GM23248 (cell line): ENCODE measurements at places on chromosomes 1 and 21.
A peak's percentile ranks its signal among the peaks of the same experiment; 100 is the strongest.

DNA sequence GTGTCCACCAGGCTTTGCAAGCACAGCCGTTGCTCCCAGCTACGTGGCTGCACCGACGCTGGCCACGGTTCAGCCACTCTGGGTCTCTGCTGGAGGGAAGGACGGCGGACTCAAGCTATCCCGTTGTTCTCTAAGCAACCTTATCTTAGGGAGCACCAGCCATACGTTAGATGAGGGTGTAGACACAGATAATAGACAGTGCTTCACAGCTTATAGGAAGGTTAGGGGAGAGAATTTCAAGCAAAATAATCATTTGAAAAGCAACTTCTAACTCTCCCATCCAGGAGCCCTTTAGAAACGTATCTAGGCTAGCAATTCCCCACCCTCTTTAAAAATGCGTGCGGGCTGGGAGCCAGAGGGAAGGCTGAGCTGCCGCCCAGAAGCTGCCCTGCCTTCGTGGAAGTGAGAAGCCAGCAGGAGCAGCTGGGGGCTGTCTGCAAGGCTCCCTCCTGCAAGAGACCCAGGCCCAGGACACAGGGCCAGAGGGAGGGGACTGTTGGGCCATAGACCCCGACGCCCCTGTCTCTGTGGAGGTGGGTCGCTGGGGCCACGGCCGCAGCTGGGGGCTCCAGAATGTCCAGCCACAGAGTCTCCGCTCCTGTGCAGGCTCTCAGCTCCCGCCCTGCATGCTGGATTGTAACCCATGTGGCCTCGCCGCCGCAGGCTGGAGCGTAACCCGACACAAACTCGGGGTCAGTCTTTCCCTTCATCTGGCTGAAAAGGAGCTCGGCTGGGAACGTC lies 31.2 kb upstream of the COL6A2 start:
- peak; percentile 79 for DNase-seq

DNA sequence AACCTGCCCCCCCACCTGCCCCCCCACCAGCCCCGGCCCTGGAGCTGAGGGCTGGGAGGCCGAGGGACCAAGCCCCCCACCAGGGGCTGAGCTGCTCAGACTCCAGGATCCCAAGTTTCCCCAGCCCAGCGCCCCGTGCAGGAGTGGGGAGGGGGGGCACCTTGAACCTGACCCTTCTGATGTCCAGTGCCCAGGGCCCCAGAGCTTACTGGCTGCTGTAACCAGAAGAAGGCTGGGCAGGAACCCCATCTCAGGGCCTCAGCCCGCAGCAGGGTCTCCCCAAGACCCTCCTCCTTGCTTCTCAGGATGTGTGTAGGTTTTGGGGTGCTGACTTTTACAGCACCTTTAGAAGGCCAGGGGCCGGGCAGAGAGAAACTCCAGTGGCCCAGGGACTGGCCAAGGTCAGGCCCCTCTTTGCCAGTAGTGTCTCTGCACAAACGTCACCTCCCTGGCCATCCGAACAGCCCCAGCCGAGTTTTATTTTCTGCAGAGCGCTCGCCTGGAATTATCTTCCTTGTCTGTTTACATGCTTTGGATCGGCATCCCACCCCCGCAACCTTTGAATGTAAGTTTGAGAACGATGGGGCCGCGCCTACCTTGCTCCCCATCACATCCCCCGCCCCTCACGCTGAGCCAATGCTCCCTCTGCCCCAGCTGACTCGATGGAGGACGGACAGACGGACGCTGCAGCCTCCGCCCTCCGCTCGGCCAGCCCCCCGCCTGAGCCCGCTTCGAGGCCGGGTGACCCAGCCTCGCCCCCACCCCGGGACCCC lies 70.1 kb upstream of the CASZ1 start:
- DNase-seq, result peak; percentile 69

GRCh38 chr1:165882168-165882837 lies 54.9 kb downstream of the UCK2 start:
- DNase-seq, result no peak

DNA sequence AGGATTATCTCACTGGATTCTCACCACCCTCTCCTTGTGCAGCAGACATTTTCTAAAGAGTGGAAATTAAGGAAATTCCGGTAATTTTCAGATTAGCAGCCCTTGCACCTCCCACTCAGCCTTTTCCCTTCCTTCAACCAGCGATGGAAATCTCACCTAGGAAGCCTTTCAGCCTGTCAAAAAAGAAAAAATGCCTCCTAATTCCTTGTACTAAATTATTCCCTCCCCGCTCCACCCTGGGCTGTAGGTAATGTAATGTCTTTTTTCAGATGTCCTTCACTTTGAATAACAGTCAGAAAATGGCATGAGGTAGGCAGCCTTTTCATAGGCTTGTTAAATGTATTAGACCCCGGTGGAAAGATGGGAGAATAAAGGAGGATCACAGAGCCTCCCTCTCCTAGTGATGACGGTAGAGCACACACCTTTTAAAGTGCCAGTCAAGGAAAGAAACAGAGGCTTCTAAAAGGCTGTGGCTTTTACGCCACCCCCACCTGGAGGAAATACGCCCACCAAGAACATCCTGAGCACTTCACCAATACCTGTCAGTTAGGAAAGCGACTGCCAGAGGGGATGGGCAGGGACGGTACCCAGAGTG lies 62.8 kb upstream of the NEK2 start:
- no peak for DNase-seq

DNA sequence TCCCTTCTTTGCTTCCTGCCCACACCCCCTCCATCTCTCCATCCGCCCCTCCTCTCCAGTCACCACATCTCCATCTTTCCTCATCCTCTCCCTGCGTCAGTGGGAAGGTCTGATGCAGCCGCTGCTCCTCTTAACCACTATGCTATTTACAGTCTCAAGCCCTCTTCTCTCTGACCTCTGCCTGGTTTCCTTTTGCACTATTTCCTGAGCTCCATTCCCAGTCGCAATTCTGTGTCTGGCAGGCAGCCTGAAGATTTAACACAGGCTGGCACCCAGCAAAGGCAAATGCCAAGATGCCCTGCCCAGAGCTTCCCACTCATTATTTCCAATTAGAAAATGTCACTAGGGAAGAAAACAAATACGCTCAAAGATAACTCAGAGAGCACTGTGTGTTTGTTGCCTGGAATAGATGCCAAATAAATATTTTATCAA lies 89.6 kb upstream of the LPGAT1 start:
- peak; percentile 81 for DNase-seq

DNA sequence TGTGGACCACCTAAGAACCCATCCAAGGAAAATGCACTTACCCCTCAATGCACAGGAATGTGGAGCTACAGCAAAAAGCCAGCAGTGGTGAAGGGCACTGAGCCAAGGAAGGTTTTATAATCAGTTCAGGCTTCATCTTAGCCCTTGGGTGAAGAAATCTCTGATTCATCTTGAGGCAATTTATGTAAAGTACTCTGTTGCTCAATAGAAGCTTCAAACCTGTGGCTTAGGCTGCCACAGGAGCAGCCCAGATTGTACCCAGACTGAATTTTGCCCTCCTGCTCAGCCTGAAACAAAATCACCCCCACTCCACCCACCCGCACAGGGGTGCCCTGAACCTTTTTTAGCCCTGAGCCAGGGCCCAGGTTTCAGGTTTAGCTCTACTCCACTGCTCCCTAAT lies at the start of gene S100A12:
Gene S100A12 (minus strand): TSS at position 111 of the 400 bp plus-strand sequence. CDS start 1,029 bp downstream, outside the sequence.
- peak; percentile 92 for DNase-seq

DNA sequence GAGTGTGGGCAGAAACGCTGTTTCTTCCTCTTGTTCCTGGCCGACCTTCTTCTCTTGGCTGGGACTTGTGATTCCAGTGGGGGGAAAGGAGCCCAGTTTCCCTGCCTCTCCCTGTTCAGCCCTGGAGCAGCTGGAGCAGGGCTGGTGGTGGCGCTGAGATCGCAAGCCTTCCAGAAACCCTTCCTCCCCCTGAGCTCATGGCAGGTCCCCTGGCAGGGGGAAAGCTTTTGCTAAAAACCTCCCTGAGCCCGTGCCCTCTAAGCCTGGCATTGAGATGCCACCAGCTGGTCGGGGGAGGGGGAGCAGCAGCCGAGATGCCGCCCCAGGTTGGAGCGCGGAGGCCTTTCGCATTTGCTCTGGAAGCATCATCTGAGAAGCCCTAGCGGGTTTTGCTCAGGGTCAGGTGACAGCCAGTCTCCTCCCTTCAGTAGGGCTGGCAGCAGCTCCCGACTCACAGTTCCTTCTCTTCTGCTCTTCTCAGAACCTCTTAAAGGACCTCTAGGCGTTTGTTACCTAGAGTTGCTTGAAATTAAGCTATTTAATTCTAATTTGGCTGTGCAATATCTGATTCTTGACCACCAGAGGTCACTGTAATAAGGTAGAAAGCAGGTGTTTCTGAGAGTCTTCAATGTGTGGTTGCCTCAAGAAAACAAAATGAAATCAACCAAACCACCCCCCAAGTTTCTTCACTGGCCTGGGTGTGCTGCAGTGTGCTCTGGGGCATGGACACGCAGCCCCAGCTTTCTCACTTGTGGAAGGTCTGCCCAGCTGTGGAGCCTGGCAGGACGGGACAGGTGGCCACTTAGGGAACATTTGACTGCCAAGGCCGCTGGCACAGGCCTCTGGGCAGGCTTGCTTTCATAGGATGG lies 257.3 kb downstream of the CAMTA1 start:
- peak; percentile 51 for DNase-seq

- no peak for DNase-seq
Measured at GRCh38 chr1:17361687-17362086, 10.3 kb upstream of the PADI6 start.
